ENCODE measurements at places on chromosomes 7 and 10. TPM values are rescaled to one million over a fixed set of nuclear protein-coding genes. Genes with fewer than 3 reads are reported as not detected.

Gene PIP
- not detected for polyA plus RNA-seq

DNA sequence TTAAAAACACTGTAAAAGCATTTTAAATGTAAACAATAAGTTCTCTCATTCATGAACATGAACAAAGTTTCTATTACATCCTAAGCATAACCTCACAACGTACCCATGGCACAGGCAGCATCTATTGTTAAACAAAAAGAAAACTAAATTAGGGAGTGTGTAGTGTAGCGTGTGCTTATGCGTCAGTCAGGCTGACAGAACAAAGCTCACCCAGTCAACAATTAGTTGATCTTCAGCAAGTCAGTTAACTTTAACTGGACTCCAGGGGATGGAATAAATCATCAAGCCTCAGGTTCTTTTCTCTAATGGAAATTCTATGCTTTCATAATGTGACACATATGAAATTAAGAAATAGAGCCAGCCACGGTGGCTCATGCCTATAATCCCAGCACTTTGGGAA is 91.6 kb upstream of the ODAD2 start:
- no peak for DNase-seq

DNA sequence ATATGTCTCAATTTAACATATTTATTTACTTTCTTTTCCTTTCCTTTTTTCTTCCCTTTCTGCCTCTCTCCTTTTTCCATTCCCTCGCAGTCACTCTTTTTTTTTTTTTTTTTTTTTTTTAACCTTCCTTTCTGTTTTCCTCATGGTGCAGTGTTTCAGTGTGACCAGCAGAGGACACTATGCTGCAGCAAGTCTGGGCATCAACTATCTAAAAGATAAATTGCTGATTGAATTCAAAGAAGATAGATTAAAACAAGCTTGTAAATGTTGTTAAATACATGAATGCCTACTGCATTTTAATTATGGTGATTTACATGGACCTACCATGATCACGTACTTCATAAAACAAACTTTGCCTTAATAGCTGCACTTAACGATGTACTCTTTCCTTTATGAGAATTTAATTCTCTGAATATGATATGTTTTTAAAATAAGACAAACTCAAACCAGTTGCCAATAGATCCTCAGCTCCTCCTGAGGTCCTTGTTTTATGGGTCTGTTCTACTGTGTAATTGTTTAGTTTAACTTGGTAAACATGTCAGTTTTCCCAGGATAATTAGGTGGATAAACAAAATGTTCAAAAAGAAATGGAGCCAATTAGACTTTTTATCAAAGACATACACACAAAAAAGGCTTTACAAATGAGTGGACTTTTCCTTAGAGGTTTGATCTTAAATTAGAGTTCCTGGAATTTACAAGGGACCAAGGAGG is 101.0 kb upstream of the AGR3 start:
- DNase-seq: peak; percentile 62

DNA sequence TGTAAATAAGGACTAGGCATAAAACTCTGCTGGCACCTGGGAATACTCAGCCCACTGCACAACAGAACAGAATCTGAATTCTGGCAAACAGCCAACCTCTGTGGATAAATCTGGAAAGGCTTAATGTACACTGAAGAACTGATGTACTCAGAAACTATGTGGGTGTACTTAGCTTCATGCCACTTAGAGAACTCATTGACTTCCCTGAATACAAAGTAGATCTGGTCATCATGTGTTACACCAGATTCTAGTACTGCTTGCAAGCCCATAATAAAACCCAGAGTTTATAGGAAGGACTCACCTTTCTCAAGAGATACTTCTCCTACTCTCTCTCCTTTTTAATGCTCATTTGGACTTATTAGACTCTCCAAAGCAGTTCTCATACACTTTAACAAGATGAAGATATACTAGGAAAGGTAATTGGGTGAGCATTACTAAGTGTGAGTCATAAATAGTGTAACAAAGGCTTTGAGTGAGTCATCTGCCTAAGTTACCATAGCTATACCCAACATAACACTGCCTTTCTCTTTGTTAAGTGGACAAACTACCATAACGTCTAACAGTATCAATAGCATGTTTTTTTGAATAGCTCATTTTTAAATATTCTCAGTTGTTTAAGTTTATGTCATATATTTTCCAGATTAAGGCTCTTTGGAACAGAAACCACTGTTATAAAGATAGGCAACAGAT is 309.1 kb downstream of the MDFIC start:
- peak; percentile 52 for DNase-seq

- DNase-seq: no peak
These were observed 15.4 kb downstream of the YWHAG start for GRCh38 chr7:76343294-76343930.

DNA sequence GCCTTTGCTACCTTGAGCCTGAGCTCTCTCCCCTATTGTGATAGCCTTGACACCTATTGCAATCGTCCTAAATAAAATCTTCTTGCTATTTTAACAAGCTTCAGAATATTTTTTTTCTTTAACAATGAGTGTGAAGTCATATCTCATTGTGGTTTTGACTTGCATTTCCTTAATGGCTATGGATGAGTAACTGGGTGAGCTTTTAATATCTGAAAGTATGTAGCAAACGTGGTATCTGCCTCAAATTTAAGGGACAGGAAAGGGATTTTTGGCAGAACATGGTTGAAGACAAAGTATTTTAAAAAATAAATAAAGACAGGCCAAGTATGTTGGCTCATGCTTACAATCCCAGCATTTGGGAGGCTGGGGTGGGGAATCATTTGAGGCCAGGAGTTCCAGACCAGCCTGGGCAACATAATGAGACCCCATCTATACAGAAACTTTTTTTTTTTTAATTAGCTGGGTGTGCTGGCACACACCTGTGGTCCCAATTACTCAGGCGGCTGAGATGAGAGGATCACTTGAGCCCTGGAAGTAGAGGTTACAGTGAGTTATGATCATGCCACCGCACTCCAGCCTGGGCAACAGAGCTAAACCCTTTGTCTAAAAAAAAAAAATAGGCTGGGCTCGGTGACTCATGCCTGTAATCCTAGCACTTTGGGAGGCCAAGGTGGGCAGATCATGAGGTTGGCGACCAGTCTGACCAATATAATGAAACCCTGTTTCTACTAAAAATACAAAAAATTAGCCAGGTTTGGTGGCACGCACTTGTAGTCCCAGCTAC is 319.3 kb upstream of the NRP1 start:
- DNase-seq: no peak

Gene PRSS1
- not detected for polyA plus RNA-seq

DNA sequence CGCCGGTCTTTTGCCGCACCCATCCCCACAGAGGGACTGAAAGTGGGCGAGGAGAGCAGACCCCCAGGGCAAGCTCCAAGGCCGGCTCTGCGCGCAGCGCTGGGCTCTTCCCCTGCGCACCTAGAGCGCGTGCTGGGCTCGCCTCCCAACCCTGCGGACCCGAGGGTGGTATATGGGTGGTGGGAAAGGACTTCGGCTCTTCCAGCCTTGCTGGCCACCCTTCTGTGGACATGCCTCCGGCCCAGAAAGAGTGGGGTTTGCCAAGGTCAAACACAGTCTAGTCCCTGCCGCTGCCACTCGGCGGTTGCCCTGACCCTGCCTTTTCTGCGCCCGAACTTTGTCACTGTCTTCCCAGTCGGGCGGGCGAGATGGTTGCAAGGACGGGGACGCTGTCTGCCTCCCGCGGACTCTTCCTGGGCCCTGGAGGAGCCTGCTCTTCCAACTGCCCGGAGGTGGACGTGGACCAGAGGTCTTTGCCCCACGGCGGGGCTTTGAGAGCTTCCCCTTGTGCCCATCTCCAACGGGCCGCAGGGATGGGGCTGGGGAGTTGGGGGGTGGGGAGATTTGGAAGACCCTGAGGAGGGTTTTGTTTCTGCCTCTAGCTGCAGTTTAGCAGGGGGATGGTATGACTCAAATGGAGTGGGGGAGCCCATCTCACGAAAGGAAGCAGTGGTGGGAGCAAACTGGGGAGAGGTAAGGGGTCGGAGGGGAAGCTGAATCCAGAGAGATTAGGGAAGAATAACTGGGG is 1.5 kb downstream of the ADCY1 start:
- no peak for DNase-seq

Gene CUZD1
- 0.65 TPM for polyA plus RNA-seq

Gene ADRA2A
- polyA plus RNA-seq: 1.2 TPM
